ENCODE measurements at places on chromosomes 5 and 9.

DNA sequence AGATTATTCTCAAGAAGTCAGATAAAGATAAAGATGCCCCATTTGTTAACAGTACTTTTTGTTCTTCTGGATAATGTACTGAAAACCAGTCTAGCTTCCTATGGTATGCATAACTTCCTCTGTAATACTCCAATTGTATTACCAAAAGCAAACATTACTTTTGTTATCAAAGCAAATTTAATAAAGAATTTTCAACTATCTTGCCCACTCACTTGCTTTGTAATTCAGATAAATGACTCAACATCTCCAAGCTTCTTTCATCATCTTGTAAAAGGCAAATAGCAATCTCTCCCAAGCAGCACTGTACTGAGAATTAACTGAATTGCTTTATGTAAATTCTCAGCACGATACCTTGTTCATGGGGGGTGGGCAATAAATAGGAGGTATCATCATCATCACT, 98.3 kb downstream of the NFIB start:
- no peak for DNase-seq

DNA sequence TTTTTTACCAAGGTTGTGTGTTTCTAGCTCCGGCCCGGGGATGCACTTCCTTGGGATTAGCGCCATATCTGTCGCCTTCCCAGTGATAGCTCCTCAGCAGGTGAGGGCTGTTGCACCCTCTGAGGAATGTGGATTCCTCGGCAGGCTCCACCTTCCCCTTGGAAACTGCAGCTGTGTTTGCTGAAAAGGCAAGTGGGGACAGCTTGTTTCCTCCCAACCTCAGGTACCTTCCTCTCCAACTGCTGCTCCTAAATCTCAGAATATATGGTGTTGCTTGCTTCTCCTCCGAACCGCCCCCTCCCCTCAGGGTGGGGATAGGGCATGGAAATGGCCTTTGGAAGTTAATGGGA, 1.3 kb downstream of the SLC1A1 start:
- DNase-seq, result no peak

DNA sequence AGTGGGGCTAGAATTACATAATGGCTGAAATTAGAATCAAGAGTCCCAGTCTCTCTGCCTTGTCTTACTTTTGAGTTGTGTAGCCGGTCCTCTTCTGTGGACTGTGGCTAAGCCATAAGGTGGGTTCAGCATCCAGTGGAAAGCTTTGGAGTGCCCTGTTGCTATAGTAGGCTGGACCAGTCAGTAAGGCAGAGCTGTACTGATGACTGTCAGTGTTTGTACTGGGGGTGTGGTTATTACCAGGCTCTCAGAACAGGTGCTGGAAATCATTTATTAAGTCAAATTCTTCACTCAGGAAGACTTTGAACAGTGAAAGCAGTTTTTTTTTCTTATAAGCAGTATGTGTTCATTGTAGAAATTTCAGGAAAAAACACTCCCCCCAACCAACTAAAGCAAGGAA, 129.4 kb downstream of the ZSWIM6 start:
- no peak for DNase-seq

GRCh38 chr9:126956917-126957686, 42.5 kb downstream of the RALGPS1 start:
- no peak for DNase-seq

GRCh38 chr5:83375049-83375745, 96.3 kb upstream of the VCAN start:
- no peak for DNase-seq

DNA sequence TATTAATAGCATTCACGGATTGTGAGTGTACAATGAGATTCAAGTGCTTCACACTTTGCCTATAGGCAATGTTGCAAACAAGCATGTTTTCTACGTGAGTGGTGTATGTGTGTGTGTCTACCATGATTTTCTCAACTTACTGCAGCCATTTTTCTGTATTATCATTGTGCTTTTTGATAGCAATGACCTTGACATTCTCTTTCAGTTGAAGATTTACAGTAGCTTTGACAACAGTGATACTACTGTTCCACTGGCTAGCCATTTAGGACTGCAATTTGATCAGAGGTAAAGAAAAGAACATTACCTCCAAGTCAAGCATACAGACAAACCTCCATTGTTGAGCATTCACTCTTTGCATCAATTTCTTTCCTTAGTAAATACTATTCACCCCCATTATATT, 297.0 kb downstream of the MAN2A1 start:
- no peak for DNase-seq
